ENCODE measurements at places on chromosomes 2 and 18. TPM values are rescaled to one million over a fixed set of nuclear protein-coding genes. Genes with fewer than 3 reads are reported as not detected.
A peak's percentile ranks its signal among the peaks of the same experiment; 100 is the strongest.

DNA sequence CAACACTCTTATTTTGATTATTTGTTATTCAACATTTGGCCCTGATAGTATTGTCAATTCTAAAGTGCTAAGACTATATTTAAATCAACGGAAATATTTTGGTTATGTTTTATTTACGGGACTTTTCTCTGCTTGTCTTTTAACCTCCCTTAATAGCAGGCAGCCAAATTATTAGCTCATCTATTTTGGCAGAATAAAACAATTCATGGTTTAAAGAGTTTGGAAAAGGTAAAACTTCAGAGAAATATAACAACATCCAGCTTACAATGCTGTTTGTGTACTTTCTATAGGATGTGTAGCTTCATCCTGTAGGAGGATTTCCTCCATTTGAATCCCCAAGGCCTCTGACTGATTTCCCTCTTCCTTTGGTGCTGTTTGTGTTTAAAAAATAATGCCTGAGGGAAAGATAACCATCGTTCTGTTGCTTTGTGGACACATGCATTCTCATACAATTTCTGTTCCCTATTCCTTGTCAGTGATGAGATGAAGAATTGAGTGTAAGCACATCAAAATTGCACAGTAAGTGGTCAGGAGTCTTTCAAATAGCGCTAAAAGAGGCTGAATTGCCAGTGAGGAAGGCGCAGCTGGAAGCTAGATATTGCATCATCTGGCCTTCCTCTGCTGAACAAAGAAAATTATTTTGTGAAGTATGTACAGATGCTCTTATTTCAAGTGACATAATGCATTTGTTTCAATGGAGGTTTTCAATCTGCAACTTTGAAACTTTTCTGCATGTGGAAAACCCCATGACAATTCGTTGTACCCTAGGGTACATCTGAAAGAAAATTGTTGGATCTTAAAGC, 80.3 kb downstream of the CD28 start:
- DNase-seq = peak; percentile 81

- no peak for DNase-seq
These were observed 96.6 kb upstream of the LYPD1 start for GRCh38 chr2:132766573-132766972.

The LHCGR gene
- total RNA-seq = not detected

GRCh38 chr2:65558743-65559142, 126.3 kb upstream of the SPRED2 start:
- DNase-seq = no peak

The REG3A gene
- total RNA-seq = not detected

The DLGAP1 gene
- total RNA-seq = 1.4 TPM

GRCh38 chr2:42224422-42225067, 55.4 kb downstream of the EML4 start:
- DNase-seq = peak; percentile 9

- no peak for DNase-seq
These were observed 3.9 kb downstream of the RPS7 start for GRCh38 chr2:3578987-3579386.

The STAT4 gene
- 0.54 TPM for total RNA-seq

The DTYMK gene
- 12.8 TPM for total RNA-seq

DNA sequence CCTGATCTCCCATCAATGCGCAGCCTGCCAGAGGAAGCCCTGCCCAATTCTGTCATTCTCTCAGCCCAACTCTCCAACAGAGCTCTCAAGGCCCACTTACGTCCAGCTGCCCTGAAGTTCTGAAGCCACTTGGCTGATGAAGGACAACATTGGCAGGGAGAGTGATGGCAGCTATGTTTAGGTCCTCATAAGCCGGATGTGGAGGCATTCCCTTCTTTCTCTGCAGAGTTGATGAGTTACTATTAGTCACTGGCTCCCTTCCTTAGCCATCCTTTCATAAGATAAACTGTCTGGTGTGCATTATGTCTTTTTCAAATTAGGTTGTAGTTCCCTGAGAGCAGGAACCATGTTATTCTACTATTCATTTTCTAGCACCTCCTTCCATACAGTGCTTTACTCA, 22.5 kb upstream of the TACR1 start:
- DNase-seq = peak; percentile 71

DNA sequence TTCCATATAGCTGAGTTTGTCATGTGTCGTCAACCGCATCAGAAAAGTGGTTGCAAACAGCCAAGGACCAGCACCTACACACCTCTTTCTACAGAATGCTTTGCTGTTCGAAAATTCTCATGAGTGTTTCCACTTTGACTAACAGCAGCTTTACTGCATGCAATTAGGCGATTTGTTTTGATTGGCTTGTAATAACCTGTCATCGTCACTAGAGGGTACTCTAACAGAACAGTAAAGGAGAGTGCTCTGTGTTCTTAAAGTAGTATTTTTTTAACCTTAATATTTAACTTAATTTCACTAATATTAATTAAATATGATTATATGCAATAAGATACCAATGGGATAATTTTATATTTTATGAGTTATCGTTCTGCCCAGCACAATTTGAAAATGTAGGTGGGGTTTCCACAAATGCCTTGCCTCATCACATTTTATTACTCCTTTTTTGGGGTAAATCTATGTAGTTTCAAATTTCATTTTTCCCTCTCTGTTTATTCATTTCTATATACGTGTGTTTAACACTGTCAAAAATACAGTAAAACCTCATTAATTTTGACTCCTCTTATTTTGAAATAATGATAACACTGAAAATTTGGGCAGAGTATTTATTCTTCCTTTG, 502.2 kb downstream of the NRXN1 start:
- DNase-seq = peak; percentile 60

The TXNDC2 gene
- 0.16 TPM for total RNA-seq

GRCh38 chr2:150526006-150526405, 38.5 kb upstream of the RND3 start:
- DNase-seq = no peak

The EMX1 gene
- not detected for total RNA-seq

- DNase-seq = no peak
These were observed 385.2 kb downstream of the CDH7 start for GRCh38 chr18:66136039-66136438.

DNA sequence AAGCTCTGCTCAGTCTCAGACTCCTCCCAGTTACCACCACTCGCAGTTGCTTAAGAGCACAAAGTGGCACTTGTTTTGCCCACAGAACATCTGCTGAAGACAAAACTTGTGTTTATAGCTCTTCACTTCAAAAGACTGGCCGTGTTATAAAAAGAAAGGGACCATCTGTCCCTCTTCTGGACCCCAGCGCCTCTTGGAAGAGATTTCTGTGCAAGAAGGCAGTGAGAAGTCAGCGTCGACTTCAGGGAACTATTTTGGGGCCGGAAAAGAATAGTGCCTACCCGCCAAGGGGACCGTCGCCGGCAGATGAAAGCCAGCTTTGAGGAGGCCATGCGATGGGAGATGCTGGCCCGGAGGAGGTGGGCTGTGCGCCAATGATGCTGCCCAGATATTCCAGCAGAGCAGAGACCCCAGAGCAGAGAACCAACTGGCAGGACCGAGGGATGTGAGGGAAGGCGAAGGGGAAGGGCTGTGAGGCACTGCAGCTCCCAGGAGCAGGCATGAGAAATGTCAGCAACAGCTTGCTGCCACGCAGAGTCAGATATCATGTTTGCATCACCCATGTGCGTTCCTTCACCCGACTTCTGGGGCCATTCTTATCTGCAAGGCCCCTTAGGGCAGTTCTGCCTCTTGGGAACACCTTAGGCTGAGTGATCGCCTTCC, 270.9 kb downstream of the ATAD2B start:
- no peak for DNase-seq

- no peak for DNase-seq
These were observed 605.2 kb upstream of the LRRTM4 start for GRCh38 chr2:78127424-78127823.

- no peak for DNase-seq
These were observed 223.7 kb downstream of the IRS1 start for GRCh38 chr2:226575928-226576327.

The TGOLN2 gene
- total RNA-seq = 90.3 TPM

- peak; percentile 23 for DNase-seq
These were observed 680 bp downstream of the DTNB start for GRCh38 chr2:25672494-25673299.

The TNS1 gene
- total RNA-seq = 54.5 TPM

DNA sequence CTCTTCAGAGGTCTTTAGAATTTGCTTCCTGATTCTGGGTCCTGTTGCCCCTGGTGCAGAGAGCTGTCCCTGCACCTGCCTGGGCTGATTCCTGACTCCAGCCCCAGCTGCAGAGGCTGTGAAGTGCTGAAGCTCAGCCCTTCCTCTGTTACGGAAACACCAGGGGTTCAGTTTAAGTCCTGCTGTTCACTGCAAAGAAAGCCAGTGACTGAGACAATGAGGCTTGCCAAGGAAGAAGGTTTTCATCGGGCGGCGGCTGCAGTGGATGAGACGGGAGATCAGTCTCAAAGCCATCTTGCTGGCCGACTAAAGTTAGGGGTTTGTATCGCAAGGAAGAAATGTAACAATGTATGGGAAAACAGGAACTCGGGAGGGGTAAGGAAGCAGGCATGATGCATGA, 142.4 kb upstream of the ZNF236 start:
- DNase-seq = no peak

The MTX2 gene
- total RNA-seq = 18.3 TPM

- DNase-seq = no peak
These were observed 482.9 kb upstream of the HS6ST1 start for GRCh38 chr2:128801576-128801975.

DNA sequence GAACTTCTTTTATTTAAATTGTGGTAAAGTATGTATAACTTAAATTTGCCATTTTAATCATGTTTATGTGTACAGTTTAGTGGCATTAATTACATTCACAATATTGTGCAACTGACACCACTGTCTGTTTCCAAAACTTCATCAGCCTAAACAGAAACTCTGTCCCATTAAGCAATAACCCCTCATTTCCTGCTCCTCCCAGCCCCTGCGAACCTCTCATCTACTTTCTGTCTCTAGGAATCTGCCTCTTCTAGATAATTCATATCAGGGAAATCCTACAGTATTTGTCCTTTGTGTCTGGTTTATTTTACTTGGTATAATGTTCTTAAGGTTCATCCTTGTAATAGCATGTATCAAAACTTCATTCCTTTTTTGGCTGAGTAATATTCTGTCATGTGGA, 75.1 kb downstream of the BOLA3 start:
- DNase-seq = no peak

- DNase-seq = no peak
These were observed 108.3 kb downstream of the MGAT5 start for GRCh38 chr2:134362152-134362668.

DNA sequence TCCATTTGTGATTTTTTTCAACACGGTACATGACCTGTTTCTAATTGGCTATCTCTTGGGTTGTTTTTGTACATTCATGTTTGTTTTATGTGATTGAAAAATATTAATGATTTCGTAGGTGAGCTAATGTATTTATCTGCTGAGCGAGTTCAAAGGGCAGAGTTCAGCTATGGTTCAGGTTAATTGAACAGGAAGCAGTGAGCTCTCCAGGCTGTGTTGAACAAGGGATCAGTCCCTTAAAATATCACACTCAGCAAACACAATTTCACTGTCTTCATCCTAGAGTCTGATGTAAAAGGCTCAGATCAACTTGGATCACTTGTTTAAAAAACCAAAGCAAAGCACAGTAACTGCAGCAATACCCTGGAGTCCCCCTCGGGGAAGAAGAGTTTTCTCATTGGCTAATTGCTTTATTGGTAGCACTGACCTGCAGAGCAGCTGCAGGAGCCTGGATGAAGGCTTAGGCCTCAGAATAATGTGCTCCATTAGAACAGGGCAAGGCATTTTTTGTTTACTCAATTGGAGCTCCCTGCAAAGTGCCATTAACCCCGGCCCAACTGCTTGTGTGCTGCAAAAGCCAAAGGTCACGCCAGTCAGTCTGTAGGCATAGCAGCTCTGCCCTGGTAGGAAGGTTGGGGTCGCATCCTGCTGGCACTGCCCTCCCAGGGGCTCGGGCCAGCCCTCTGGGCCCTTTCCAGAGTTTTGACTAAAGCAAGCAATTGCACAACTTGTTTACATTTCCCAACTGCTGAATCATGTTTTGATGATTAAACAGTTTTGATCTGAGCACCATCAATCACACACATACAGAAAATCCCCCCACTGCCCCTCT, 10.5 kb downstream of the ONECUT2 start:
- no peak for DNase-seq

The VWA3B gene
- total RNA-seq = not detected

The SERPINB7 gene
- 0.27 TPM for total RNA-seq

DNA sequence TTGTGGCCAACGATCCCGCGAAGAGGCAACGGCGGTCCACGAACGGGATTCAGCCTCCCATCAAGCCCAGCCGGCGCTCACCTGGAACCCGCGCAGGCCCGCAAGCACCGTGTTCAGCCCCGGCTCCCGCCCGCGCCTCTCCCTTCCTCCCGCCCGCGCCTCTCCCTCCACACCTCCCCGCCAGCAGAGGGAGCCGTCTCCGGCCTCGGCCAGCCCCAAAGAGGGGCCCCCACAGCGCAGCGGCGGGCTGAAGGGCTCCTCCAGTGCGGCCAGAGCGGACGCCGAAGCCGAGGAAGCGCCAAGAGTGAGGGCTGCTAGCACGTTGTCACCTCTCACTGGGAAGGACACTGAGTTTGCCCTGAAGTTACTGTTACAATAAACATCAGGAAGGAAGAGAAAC, 55.3 kb upstream of the LAPTM4A start:
- DNase-seq = no peak

- peak; percentile 59 for DNase-seq
These were observed 58.3 kb upstream of the TNP1 start for GRCh38 chr2:216918088-216918680.

DNA sequence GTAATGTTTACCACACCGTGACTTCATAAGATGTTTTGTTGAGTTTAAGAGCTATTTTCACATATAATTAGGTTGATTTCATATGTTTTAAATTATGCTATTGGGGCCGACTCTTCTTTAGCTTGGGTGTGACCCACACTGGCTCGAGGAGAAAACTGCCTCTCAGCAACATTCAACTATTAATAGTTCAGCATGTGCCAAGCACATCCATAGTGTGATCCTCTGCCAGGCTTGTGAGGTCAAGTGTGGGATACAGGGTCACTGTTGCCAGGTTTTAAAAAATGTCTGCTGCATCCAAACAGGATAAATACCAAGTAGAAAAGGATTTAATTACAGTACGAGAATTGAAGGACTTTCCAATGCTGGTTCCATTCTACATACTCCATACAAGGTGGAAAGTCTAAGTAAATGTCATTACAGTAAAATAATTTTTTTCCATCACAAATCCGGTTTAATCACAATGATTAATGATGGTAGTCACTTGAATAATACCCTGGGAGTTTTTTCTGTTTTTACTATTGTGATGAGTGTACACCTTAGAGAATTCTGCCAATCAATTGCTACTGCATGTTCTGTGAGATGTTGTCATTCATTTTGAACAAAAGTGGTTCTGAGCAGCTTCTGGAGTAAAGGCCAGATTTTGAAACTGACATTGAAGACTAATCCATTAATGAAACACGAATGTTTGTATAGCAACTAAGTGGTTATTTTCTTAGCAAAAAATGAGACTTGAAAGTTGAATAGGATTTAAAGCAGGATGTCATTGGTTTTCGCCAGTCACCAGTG, 84.5 kb downstream of the ABI2 start:
- peak; percentile 48 for DNase-seq
